ENCODE measurements at places on chromosomes 3 and 15.

GRCh38 chr3:9912294-9912935 is 4.5 kb upstream of the IL17RC start:
- DNase-seq, result no peak

GRCh38 chr3:21509731-21510470 is 241.1 kb downstream of the ZNF385D start:
- DNase-seq, result no peak

- DNase-seq, result no peak
Measured at GRCh38 chr15:76512971-76513370, 176.4 kb downstream of the ISL2 start.

DNA sequence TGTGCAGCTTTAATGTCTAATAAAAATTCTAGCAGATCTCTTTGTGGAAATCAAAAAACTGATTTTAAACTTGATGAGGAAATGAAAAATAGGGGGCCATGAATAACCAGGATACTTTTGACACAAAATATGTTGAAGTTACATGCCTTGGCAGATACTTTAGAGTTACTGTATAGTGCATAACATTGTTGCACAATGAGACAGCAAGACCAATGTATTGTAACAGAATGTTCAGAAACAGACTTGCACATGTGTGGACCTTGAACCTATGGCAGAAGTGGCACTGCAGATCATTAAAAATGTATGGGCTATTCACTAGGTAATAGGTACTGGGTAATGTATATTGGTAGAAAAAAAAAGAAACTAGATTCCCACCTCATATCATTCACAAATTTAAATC is 343.0 kb upstream of the ARL6 start:
- DNase-seq, result no peak

- no peak for DNase-seq
Measured at GRCh38 chr3:121796970-121797369, 37.9 kb downstream of the IQCB1 start.

GRCh38 chr15:70035051-70035718 is 62.5 kb downstream of the TLE3 start:
- no peak for DNase-seq

DNA sequence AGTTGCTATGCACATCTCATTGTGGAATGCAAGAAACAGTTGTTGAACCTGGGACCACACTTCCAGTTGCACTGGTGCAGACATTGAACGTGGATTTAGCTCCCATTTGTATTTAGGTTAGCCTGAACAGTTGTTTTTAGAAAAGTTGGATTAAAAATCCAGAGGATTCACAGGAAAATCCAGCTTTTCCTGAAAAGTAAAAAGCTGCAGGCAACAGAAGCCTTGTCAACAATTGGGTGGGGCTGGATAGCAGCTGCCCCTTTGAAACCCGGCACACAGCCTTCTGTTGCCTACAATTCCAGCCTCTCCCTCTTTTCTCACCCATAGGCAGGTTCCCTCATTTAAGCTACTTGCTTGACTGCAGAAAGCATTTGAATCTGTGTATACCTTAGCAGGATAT is 165.3 kb upstream of the TBL1XR1 start:
- DNase-seq, result no peak

DNA sequence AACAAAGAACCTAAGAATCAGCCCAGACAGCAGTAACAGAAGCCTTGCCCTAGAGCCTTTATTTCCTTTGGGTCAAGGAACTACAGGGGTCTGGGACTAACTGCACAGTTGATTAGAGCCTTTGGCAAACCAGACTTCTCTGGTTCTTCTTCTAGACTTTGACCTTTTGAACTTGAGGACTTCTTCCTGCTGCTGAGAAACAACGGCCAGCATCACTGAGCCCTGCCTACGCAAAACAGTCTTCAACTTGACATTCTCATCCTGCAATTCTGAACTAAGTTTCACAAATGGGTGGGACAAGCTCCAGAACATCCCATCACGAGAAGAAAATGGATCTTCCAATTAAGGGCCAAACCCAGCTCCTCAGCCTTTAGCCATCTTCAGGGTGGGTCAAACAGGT is 31.4 kb downstream of the CMTM6 start:
- DNase-seq, result no peak

DNA sequence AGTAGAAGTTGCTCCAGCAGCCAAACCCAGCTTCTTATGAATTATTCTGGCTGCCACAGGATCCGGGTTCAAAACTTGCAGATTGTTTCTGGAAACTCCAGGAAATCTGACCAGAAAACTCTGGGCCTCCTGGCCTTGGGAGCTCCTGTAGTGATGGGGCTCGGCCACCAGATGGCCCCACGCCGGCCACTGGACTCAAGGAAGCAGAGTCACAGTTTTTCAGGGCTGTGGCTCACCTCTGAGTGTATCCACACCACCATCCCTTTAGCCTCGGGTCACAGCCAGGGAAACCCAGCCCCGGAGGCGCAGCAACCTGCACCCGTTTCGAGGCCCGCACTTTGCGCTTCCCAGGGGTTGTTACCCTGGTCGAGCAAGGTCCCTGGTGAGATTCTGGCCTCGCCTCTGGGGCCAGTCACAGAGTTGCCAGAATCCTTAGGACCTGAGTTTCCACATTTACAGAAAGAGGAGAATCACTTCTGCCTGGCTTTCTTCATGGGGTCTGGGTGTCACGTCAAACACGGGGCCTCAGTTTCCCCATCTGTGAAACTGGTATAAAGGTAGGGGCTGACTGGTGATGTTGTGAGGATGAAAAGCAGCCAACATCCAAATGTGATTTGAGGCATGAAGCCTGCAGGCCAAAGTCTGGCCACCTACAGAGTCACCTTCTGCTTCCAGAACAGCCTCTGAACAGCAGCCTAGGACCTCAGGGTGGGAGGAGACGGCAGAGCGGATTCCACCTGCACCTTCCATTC is 53.5 kb upstream of the LCTL start:
- peak; percentile 49 for DNase-seq

GRCh38 chr3:33035596-33035995 is 61.4 kb downstream of the GLB1 start:
- DNase-seq, result peak; percentile 15

DNA sequence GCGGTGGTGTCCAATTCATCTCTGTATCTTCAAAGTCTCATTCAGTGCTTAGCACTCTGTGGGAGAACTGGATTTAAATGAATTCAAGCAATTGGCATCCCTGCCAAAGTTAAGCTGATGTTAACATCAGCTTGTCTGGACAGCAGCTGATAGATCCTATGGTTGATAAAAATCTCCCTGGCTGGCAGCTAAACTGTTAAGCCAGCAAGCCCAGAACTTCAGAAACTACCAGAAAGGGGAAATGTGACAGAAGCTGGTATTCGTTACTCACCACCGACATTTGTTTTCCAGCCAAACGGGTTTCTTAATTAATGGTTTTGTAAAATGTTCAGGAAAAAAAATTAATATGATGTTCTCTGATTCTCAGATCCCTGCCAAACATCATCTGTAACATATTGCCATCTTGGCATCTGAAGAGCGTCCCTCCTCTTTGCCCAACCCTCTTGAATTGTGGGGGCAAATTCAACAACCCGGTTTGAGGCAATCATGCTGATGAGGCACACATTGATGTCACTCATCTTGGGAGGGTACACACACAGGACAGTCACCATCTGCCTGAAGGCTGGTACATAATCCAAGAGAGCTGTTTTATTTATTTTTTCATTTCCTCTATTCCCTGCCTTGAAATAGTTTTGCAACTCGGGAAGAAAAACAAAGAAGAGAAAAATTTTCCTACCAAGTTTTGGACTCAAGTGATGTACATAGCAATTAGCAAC is 76.3 kb upstream of the ABHD17C start:
- DNase-seq, result no peak

- peak; percentile 3 for DNase-seq
Measured at GRCh38 chr3:153210146-153210545, 48.1 kb downstream of the RAP2B start.

GRCh38 chr3:63706321-63707085 is 54.0 kb downstream of the SNTN start:
- DNase-seq, result no peak

GRCh38 chr3:24538891-24539290 is 44.2 kb upstream of the THRB start:
- DNase-seq, result no peak

- no peak for DNase-seq
Measured at GRCh38 chr3:159775372-159775961, 213.2 kb upstream of the IL12A start.

DNA sequence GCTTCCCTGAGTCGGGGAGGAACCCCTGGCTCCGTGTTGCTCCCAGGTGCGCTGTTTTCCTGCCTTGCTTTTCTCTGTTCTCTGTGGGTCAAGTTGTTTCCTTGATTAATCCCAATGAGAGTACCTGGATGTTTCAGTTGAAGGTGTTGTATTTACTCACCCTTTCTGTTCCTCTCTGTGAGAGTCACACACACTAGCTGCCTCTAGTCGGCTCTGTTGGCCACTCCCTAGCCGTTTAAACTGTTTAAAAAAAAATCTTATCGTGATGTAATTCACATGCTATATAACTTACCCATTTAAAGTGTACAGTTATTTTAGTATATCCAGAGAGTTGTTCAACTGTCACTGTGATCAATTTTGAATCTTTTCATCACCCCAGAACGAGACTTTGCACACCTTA is 74.0 kb downstream of the AKAP13 start:
- no peak for DNase-seq

GRCh38 chr15:76286271-76286879 is 24.9 kb downstream of the ETFA start:
- no peak for DNase-seq

- no peak for DNase-seq
Measured at GRCh38 chr15:62850791-62851291, 191.7 kb upstream of the TPM1 start.

GRCh38 chr3:8622873-8623691 is 21.5 kb downstream of the SSUH2 start:
- peak; percentile 29 for DNase-seq

GRCh38 chr15:87538327-87538834 is 718.2 kb downstream of the NTRK3 start:
- DNase-seq, result no peak

- no peak for DNase-seq
Measured at GRCh38 chr3:3516996-3517395, 282.2 kb upstream of the LRRN1 start.

DNA sequence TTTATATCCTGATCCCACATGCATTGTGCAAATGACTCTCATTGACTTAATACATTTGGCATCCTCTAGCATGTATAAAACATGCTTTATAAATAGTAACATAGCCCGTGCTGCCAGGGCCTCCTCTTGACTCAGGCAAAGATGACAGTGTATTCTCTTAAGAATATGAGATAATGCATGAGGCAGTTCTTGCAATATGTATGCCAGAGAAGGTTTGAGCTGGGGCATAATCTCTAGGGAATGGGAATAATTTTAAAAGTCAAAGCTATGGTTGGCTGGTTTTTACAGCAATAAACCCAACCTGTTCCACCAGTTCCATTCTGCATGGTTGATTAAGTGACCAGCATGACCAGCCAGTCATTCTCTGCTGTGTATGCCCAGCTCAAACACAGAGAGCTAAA is 179.0 kb upstream of the PFN2 start:
- DNase-seq, result no peak

- peak; percentile 8 for DNase-seq
Measured at GRCh38 chr3:79086514-79086913, 681.3 kb downstream of the ROBO1 start.

DNA sequence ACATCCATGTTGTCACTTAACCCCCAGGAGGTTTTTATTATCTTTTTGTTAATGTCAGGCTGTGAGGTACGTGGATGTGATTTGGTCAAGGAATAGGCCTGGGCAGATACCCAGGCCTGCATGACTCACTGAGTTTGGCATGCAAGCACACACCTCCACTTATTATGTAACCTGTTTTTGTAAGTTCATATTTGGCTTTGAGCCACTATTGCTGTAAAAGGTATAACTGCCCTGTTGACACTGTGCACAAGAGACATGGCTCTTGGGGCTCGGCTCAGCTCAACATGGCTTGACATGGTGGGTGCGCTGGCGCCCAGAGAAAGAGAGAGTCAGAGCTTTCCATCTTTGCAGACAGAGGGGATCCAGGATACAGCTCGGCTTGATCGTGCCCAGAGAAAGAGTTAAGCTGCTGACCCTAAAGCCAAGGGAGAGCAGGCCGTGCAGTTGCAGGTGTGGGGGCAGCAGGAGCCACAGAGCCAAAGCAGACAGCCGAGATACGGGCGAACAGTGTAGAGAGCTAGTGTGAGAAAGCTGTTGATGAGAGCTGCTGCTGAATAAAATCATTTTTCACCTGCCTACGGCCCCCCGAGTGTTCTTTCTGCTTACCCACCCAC is 67.9 kb upstream of the UNC13C start:
- DNase-seq, result no peak

DNA sequence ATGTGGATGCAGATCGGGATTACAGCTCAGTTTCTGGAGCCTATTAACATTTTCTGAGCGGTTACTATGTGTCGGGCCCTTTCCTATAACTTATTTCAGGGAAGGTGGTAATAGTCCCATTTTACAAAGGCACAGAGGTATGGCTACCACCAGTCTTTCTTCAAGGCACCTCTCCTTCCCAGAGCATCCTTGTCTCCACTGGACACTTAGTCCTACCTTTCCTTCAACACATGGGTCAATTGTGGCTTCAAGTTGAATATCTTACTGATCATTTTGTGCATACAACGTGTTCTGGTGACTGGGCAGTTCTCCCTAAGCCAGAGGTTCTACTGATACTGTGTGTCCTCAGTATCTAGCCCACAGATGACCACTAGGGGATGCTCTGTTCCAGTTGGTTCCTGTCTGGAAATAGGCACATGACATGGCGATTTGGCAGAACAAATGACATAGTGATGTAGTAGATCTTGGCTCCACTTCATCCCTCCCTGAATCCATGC is 60.7 kb upstream of the CMTM8 start:
- peak; percentile 90 for DNase-seq

DNA sequence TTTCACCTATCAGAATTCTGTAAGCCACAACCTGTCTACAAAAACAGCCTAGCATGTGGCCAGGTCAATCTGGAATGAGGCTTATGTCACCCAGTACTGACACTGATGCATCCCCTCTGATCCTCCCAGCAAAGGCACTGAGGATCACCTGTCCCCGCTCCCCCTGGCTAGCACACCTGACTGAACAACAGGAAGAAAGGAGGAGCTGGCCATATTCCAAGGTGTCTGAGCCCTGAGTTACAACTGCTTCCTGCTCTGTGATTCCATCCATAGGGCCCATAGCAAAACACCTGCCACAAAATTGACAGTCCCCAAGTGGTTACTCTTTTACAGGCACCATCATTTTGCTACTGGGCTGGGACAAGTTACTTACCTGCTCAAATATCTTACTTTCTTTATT is 555.5 kb upstream of the CFAP20DC start:
- no peak for DNase-seq

DNA sequence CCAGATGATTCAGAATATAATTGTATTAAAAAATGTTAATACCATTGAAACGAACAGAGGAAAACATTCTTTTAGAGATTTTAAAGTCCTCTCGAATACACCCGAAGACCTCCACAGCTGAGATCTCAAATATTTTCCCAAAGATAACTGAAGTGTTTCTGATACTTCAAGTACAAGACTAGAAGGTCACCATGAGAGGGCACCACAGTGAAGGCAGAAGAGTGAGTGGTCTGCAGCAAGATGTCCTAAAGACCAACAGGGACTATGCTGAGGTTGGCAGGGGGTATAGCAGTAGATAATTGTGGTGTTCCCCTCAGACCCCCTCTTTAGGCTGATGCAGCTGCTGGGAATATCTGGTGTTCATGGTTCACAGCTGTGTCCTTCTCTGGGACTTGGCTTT is 156.5 kb downstream of the PDCD6IP start:
- DNase-seq, result no peak

GRCh38 chr3:52238193-52238760 is 681 bp downstream of the TWF2 start:
- DNase-seq, result no peak
